Umbilical cord (tissue), 2 donors: ENCODE measurements at places on chromosomes 1 and 21. TPM values are rescaled to one million over a fixed set of nuclear protein-coding genes. Genes with fewer than 3 reads are reported as not detected.

The CYYR1 gene
- total RNA-seq: 16.9 TPM

The NTMT2 gene
- total RNA-seq: not detected

The HMGCS2 gene
- 0.48 TPM for total RNA-seq

The ACTN2 gene
- 1.4 TPM for total RNA-seq

The RCSD1 gene
- total RNA-seq: 17.8 TPM

The KRTAP10-4 gene
- total RNA-seq: 4.8 TPM
